ENCODE measurements at places on chromosomes 4 and X. TPM values are rescaled to one million over a fixed set of nuclear protein-coding genes. Genes with fewer than 3 reads are reported as not detected.

DNA sequence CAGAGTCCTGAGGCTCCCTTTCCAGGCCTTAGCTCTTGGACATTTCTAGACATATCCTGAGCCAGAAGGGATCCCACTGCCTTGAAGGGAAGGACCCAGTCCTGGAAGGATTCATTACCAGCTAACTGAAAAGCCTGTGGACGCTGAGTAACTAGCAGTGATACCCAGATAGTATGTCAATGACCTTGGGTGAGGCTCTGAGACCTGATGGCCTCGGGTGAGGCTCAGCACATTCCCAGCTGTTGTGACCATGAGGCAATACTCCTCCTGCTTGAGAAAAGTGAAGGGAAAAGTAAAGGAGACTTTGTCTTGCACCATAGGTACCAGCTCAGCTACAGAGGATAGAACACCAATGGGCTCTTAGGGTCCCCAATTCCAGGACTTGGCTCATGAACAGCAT lies 268.1 kb downstream of the DKK2 start:
- no peak for DNase-seq

MAGEB10 gene
- not detected for total RNA-seq

DNA sequence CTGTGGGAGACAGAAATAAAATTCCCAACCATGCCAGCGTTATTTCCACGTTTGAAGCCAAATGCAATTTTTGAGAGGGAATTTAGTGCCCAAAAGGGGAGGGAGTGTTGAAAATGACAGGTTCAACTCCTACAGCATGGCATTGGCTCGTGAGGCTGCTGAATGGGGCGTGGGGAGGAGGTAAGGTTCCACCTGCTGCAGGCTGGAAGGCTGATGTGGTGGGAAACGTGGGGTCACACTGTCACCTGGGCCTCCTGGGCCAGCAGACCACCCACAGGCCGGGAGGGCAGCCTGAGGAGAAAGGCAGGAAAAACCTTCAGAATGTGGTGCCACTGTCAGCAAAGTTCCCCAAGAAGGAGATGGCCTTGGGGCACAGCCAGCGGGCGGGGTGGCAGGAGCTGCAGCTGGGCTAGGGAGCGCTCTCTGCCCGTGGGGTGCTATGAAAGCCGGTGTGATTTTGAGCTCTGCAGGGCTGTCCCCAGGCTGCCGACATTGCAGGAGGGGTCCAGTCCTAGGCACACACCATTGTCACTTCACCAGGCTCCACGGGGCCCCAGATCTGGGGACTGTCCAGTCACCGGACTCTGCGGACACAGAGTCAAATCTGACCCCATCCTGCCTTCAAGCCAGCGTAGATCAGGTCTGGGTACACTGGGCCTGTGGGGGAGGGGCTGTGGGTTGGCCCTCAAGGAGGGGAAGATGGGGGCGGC lies 19.6 kb downstream of the MSANTD1 start:
- DNase-seq, result no peak

GRCh38 chr4:116499-116898 lies 7.8 kb upstream of the ZNF718 start:
- no peak for DNase-seq

DNA sequence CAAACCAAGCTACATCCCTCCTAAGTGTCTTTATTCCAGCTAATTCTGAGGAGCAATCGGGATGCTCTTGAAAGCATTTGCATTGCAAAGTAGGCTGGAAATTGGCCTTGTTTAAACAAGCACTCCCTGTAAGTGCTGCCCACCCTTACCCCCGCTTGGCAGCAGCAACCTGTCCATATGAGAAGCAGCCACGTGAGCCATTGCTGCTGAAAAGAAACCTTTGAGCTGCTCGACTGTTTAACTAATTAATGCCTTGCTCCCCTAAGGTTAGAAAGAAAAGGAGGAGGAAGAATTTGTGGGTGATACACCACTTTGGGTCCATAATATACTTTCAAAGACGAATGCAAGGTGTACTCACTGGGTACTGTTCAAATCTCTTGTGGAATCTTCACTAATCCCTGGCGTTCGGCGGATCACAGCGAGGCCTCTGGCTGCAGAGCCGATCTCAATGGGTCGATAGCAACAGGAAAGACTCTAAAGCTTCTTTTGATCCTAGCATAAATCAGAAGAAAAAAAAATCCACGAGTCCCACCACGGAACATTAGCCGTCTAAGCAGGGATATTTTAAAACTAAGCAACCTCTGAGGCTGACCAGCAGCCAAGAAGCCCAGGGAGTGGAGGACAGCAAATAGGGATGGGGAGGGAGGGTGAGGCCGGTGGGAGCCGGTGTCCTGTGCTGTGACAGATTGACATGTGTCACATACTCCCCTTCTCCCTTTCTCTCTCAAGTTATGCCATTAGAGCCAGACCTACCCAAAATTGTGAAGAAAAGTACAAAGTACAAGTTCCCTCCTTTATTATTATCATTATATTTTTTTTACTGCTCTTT lies 37.2 kb upstream of the MGST2 start:
- no peak for DNase-seq

VCX gene
- not detected for total RNA-seq

SLC6A14 gene
- total RNA-seq, result not detected

ZAR1 gene
- not detected for total RNA-seq

DNA sequence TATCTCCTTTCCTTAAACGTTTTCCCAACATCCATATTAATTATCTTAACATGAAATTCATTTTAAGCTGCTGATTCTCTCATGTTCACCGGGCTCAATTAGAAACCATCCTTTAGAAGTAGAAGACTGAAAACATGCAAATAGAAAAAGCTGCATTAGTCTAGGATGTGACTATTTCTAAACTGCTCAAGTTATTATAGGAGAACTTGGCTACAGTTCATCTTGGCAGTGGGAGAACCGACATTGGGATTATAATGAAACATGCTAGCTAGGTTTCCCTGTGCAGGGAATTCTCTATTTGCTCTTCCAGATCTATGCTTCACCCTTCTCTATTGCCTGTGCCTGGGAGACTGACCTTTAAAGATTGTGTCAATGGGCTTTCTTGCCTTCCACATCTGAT lies 151.0 kb upstream of the PPARGC1A start:
- no peak for DNase-seq

DNA sequence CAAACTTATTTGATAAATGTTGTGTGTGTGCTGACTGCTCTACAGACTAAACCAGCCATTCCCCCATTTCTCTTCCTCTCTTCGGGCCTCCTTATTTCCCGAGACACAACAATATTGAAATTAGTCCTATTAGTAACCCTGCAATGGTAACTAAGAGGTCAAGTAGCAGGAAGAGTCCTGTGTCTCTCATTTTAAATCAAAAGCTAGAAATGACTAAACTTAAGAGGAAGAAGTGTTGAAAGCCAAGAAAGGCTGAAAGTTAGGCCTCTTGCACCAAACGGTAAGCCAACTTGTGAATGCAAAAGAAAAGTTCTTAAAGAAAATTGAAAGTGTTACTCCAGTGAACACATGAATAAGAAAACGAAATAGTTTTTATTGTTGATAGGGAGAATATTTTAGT lies 357.8 kb upstream of the SLC7A11 start:
- no peak for DNase-seq

TMEM35A gene
- total RNA-seq, result 1.9 TPM

Data from fibroblast of villous mesenchyme (primary cell).